ENCODE measurements at places on chromosomes 7 and 10.

DNA sequence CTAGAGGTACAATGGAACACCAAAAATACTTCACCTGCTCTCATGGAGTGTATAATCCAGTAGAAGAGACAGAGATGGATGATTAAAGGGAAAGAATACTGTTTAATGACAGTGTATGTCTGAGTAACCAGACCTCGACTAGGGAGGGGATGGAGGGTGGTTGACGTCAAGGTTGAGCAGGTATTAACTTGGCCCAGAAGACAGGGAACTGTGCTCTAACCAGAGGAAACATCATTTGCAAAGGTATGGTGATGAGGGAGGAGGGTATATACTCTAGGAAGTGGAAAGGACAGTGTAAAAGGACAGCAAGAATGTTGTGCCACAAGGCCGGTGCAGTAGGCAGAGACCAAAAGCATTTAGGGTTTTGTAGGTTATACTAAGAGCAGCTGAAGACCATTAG, 2.9 kb downstream of the MIOS start:
- no peak for DNase-seq

- DNase-seq = no peak
Observed at GRCh38 chr7:33928986-33929385, 23.6 kb downstream of the BMPER start.

DNA sequence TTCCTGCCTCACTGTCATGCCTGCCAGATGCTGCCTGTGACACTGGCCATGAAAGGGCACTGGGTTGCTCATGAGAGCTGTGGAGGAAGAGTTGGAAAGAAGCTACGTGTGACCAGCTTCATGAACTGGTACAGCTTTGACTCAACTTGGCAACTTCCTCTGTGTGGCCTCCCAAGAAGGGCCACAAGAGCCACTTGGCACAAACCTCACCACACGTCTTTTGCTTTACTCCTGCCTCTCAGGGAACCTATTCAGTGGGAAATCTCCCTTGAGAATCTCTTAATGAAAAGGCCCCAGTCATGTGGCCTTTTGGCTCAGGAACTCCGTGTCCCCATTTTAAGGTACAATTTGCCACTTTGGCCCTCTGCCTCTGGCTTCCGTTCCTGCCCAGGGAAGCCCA, 54.5 kb downstream of the FRMD4A start:
- no peak for DNase-seq

GRCh38 chr7:35695987-35696386, 1.1 kb upstream of the HERPUD2 start:
- DNase-seq = no peak

DNA sequence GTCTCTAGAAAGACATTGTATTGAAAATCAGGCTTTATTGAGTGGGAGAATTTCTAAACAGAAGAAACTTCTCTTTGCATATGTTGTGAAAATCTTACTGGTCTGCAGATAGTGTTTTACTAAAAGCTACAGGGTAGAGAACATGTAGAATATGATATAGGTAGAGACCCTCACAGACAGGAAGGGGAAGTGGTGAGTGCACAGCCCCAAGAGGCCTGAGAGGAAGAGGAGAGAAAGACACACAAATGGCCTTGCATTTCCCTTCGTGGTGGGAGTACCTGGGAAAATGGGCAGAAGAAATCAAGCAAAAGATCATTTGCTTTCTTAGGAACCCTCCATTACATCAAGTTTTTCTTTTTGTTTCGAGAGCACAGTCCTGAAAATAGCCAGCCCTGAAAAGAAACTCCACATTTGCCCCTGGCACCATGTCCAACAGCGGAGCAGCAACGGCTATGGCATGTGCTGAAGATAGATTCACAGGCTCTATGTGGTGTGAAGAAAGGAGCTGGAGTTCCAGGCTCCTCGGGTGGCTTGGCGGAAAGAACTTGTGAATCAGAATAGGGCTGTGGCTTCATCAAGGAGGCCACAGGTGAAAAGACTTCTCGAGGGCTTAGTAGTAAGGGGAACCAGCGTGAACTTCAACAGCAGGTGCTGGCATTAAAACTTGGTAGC, 143.5 kb downstream of the CALCR start:
- DNase-seq = no peak

DNA sequence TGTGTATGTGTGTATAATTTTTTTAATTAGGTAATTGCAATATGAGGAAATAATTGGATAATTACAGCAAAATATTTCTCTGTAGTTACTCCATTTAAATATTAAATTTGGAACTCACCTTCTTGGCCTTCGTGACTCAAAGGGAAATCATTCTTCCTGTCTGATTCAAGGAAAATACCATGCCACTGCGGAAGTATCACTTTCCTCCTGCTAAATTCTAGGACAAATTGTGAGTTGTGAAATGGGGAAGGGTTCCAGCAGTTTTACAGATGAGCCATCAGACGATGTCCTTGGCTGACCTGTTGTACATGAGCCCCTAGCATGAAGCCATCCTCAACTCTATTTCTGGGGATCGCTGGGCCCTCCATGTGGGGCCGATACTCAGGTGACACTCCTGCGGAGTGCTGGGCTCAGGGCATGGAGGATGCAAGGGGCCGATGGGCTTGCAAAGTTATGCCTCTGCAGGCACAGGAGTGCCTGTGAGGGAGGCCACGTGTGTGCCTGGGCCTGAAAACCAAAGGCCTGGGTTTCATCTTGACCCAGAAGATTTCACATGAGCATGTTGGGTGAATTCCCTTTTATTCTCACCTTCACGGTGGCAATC, 179.6 kb upstream of the TCERG1L start:
- no peak for DNase-seq

GRCh38 chr10:60521974-60522405, 132.3 kb upstream of the ANK3 start:
- DNase-seq = peak; percentile 43

DNA sequence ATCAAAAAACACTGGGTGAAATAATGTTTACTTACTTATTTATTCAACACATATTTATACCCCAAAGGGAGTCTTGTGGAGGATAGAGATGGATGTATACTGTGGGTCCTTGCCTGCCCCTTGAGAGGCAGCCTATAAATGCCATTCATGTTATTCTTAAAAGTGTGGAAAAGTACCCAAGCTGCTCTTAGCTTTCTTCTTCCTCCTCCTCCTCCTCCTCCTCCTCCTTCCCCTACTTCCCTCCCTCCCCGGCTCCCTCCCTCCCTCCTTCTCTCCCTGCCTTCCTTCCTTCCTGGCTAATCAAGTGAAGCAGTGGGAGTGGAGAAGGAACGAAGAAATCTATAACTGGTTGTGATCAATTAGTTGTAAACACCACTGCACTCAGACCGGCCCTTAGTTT, 21.2 kb upstream of the IGF2BP3 start:
- DNase-seq = no peak

DNA sequence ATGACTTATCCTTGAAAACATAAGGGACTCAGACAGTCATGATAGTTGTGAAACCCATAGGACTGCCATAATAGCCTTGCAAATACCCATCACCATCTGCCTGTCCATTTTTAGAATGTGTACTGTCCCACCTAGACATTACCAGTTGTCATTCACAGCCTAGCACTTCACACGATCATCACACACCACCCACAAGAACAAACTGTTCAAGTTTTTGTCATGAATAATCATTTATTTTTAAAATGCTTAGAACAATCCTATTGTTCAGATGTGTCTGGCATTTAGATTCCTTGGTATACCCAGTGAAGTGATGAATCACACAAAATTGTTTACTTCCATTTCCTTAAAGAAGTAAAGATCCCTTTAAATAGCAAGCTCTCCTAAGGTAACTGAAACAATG, 46.6 kb downstream of the CCDC3 start:
- no peak for DNase-seq

DNA sequence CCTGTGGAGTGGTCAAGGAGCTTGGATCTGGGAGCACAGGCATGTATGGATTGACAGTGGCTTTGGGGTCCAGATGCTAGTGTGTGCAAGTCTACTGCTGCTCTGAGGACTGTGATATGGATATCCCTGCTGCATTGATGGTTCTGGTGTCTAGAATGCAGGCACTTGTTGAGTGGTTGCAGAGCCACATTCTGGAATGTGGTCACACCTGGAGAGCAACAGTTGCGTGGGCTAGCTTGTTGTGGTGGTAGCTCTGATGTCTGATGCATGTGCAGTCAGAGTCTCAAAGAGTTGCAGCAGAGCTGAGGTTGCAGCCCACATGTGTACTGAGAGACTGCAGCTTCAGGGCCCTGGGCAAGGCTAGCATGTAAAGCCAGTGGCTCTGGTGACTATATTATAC, 43.2 kb downstream of the CCDC7 start:
- no peak for DNase-seq

DNA sequence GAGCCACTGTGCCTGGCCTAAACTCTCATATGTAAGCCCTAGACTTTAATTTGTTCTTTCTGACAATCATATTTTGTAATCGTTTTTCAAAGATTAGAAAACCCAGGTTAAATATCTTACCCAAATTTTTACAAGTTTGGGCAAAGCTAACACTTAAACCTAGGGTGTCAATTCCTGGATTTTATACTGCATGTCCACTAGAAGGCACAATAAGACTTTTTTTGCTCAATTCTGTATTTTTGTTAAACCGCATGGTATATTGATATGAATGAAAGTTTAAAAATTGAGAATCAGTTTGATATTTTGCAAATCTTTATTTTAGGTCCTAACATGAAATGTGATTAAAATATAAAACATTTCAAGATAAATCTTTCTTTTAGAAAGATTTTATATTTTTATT, 29.3 kb downstream of the DYNC2I1 start:
- peak; percentile 29 for DNase-seq

DNA sequence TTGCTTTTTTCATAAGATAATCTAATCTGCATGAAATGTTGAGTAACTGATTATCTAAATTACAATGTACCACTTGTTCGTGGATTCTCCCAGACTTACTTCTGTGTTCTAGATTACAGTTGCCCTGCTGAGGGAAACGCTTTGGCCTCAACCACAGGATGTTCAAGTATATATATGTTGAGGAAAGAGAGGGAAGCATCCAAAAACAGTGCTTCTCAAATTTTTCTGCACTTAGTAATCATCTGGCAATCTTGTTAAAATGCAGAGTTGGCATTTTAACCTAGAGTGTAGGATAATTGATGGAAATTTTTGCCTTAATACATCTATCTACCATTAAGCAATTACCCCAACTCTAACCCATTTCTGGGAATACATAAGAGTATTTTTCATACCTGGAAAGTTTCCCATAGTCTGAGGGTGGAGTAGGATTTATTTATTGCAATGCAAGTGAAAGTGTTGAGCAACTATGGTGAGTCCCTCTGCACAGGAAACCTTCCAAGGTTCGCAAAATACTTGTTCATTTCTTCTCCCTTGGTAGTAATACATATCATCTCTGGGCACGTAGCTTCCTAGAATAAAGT, 59.6 kb upstream of the C1GALT1 start:
- peak; percentile 76 for DNase-seq

- no peak for DNase-seq
Observed at GRCh38 chr10:24751716-24752115, 28.0 kb upstream of the ARHGAP21 start.

DNA sequence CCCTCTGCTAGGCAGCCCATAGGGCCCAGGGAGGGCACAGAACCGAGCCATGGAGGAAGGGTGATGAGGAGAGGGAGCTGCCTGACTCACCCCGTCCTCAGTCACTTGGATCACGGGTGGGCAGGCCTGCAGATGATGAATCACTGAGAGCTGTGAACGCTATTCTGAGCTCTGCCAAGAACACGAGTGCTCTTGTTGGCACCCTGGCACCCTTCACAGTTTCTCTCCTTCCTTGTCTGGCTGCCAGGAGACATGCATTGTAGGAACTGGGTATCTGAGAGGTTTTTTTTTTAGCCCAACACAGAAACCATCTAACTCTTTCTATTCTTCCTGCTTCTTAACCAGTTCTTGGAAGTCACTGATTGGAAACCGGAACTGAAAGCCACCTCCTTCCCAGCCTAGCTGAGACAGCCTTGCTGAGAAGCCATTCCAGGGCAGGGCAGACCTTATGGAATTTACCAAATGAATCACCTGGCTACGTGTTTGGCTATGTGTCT, 82.1 kb downstream of the SLC37A3 start:
- peak; percentile 90 for DNase-seq

DNA sequence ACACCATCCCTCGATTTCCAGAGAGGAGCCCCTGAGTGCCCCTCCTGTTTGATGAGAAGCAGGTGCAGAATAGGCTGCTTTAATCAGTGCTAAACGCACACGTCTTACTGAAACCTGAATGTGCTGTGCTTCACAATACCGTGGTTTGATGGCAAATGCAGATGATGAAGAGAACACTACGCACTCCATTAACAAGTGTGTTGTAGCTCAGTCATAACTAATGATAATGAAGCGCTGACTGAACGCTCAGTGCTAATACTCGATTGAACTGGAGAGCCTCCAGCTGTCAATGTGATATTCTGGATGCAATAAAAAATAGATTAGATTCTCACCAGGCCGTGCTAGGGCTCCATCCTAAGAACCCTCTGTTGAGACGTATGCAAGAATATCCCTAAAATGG, 279.7 kb upstream of the PLPP4 start:
- no peak for DNase-seq

- no peak for DNase-seq
Observed at GRCh38 chr7:120079704-120080103, 193.3 kb upstream of the KCND2 start.

- no peak for DNase-seq
Observed at GRCh38 chr7:36360244-36360643, 29.4 kb upstream of the ANLN start.

DNA sequence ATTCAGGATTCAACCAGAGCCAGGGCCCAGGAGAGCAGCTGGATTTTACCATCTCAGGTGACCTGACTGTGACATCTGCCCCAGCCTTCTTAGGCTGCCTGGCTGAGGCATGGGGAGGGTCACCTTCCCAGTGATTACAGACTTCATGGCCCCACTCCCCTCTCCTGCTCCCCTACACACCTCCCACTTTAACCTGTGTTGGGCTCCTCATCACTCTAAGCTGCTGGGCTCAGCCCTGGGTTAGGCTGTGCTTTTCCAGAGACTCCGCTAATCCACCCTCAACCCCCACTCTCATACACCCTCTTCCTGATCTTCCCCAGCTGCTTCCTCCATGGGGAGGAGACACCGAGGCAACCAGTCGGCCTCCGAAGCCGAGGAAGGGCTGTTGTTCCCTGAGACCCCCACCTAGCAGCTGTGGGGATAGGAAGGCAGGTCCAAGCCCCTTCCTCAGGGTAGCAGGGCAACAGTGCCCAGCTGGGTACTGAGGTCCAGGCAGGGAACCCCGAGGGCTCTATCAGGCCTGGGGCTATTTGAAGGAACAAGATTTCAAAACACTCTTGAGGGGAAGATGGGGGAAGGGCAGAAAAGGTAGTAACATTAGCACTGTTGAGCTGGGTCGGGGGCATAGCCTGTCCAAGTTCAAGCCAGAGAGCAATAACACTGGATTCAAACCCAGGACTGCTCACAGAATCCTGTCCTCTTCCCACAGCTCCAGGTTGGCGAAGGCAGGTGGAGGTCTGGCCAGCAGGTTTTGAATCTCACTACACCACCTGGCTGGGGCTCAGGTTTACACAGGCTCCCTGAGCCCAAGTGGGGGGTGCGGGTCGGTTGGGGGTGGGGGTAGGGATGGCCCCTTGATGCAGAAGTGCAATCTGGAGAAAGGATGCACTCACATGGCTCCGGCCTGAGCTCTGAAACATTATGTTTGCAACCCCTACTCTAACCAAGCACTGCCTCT, 1.8 kb downstream of the IMPDH1 start:
- no peak for DNase-seq

- DNase-seq = no peak
Observed at GRCh38 chr7:85875398-85875797, 688.5 kb upstream of the SEMA3D start.

Measured in GM03348 (cell line).